Transverse colon (tissue), 4 donors: ENCODE measurements at places on chromosomes 3 and 15.

GRCh38 chr15:95293456-95294031 lies 1037.0 kb upstream of the NR2F2 start:
- DNase-seq, result no peak

DNA sequence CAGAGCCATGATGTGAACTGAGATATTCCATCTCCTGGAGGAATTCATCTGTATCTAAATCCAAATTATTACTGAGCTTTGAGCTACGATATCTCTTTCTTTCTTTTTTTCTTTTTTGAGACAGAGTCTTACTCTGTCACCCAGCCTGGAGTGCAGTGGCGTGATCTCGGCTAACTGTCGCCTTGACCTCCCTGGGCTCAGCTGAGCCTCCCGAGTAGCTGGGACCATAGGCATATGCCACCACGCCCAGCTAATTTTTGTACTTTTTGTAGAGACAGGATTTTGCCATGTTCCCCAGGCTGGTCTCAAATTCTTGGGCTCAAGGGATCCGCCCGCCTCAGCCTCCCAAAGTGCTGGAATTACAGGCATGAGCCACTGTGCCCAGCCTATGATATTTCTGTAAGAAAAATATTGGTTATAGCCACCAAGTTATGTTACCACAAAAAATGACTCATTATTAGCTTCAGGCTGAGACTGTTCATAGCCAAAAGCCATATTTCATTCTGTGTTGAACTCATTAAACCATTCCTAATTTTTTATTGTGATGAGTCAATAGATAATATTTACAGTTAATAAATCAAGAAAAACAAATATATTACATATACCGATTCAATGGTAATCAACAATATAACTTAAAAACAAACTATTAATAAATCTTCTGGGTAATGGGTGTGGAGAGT lies 27.1 kb upstream of the SLC30A4 start:
- DNase-seq, result no peak

DNA sequence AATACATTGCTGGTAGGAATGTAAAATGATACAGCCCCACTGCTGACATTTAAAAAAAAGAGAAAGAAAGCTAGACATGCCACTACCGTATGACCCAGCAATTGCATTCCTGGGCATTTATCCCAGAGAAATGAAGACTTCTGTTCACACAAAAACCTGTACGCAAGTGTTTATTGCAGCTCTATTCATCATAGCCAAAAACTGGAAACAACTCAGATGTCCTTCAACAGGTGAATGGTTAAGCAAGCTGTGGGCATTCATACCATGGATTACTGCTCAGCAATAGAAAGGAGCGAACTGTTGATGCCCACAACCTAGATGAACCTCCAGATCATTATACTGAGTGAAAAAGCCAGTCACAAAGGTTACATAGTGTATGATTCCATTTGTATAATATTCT lies 132.5 kb downstream of the MAP2K5 start:
- no peak for DNase-seq

- DNase-seq, result no peak
Observed at GRCh38 chr3:172155897-172156585, 116.7 kb downstream of the FNDC3B start.

- peak; percentile 72 for DNase-seq
Observed at GRCh38 chr15:99433026-99433756, 132.6 kb upstream of the MEF2A start.

GRCh38 chr3:54235998-54236397 lies 113.6 kb downstream of the CACNA2D3 start:
- no peak for DNase-seq

GRCh38 chr15:50262533-50262932 lies 3.0 kb downstream of the HDC start:
- DNase-seq, result peak; percentile 16
